ENCODE measurements at places on chromosomes 3 and 15.

DNA sequence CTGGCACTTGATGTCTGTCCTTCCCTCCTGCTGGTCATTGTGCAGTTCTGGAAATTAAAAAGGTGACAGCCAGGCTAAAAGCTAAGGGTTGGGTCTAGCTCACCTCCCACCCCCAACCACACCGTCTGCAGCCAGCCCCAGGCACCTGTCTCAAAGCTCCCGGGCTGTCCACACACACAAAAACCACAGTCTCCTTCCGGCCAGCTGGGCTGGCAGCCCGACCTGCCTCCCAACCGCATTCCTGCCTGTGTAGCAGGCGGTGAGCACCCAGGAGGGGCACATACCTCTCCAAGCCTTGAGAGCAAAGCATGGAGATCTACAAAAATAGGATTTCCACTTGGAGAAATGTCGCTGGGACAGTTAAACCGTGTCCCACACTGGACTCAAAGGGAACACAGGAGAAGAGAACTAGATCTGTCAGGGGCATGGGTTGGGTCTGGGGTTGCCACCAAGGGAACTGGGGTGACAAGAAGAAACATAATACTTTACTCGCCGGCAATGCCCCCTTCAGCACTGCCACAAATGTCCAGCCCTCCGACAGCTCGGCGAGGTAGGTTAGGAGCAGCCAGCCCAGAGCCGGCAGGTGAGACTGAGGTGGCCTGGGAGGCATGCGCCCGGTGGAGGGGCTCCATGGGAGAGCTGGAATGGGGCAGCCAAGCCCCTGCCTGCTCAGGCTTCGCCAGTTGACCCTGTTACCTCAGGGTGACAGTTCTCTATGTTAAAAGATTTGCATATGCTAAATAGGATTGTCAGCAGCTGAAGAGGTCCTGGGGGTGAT lies 52.2 kb downstream of the EXOG start:
- DNase-seq: no peak

DNA sequence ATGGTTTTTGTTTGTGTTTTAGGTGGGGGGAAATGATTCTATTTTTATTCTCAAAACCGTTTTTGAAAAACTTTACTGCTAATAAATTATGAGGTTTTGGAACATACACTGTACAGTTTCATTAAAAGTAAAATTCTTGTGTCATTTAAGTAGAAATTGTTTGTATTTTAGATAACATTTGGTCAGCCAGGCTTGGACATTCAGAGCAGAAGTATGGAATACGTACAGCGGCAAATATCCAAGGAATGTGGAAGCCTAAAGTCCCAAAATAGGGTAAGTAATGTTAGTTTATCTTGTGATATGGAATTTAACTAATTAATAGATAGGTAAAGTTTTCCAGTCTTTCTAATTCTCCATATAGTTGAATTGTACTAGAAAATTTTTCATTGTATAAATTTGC lies 96.6 kb downstream of the SPRED1 start:
- no peak for DNase-seq

- peak; percentile 61 for DNase-seq
Measured at GRCh38 chr3:48400824-48401433, 28.9 kb downstream of the FBXW12 start.

- DNase-seq: no peak
Measured at GRCh38 chr3:32860499-32860898, 42.7 kb downstream of the TRIM71 start.

DNA sequence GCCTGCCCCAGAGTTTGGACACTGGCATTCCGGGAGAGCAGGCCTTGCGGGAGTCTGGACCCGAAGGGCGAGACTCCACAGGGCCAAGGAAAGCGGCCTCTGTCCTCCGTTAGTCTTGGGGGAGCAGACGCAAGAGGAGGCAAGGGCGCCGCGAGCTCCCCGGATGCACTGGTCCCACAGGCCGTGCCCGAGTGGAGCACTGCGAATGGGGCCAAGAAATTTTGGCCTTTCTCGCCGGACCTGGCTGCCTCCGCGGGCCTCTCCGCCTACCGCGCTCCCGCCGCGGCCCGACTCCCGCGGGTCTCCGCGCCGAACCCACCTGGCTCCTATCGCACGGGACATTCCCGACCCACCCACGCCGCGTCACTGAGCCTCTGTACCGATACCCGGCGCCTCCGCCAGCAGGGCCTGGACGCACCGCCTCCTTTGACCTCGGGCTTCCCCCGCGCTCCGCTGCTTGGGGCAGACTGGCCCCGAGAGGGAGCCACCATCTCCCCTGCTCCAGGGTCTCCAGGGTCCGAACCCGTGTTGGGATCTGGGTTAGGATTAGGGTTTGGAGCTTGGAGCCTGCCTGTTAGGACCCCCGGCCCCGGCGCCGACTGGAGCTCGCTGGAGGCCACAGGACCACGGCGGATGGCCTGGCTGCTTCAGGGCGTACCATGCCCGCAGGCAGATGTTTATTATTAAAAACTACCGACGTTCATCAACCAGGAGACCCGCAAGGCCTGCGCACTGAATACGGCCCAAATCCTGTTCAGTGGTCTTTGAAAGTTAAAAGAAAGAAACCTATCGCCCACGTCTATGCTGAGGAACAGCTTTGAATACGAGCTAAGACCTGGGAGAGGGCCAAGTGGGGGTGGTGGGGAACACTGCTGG lies 11.7 kb downstream of the SHOX2 start:
- DNase-seq: peak; percentile 24

DNA sequence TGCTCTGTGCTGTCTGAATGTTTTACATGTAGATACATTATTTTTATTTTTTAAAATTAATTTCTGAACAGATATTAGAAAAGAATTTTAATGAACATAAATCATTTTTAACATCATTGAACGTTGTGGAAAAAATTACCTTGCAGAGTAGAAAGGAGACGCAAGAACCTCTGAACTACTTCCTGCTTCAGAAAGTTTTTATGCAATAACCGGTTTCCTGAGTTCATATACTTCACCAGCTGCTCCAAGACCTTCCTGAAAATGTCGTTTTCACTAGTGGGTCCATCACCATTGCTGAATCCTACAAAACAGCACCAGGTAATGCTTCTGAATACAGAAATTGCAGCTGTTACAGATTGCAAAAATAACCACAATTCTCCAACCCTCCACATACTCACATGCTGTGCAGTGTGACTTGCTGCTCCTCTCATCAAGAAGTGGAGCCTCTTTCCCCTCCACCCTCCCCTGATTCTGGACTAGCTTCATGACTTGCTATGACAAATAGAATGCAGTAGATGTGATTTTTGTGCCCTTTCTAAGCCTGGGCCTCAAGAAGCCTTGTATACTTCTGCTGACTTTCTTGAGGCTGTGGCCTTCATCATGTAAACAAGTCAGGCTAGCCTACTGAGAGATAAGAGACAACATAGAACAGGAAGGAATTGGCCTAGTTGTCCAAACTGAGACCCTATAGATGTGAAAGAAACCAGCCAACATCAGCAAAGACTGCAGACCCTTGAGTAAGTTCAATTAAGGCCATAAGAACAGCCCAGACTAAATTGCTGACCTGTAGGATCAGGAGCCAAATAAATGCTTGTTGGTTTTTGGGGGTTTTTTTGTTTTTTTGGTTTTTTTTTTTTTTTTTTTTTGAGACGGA lies 80.4 kb downstream of the TRANK1 start:
- DNase-seq: peak; percentile 20

DNA sequence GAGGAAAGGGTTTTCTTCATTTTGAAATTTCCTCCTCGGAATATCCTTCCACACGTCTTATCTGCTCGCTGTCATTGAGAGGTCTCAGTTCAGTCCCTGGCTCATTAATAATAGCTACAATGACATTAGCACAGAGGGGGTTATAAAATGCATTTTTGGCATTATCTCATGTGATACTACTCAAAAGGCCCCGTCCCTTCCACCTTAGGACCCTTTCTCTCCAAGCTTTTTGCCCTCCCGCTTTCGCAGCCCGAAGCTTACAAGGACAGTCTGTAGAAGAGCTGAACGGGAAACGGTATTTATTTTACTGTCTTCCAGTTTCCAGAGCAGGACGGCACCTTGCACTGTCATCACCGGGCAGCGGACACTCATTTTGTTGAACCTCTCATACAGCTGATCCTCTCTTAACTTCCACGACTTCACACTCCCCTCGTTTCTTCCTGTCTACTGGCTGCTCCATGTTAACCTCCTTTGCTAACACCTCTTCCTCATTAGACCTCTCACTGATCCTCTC lies 5.6 kb upstream of the PLEKHO2 start:
- DNase-seq: no peak

DNA sequence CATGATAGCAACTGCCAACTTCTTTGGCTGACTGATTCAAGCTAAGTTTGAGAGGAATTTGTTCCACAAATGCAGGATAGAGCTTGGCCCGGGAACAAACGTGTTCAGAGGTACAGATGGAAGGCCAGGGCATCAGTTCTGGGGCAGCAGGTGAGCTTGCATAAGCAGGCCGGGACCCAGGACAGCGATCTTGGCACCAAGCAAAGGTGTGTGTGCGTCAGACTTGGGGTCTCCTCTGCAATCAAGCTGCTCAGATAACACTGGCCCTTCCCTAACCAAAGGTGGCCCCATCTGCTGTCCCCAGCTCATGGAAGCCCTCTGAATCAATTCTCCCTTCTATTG lies 155.6 kb downstream of the MEGF11 start:
- DNase-seq: no peak

GRCh38 chr15:60787837-60788691 lies 309.1 kb upstream of the ICE2 start:
- DNase-seq: no peak

- no peak for DNase-seq
Measured at GRCh38 chr3:29293421-29293820, 12.6 kb downstream of the RBMS3 start.

- DNase-seq: peak; percentile 82
Measured at GRCh38 chr3:5787861-5788488, 600.5 kb downstream of the EDEM1 start.

GRCh38 chr3:126342991-126343648 lies 14.1 kb downstream of the KLF15 start:
- DNase-seq: peak; percentile 64

- no peak for DNase-seq
Measured at GRCh38 chr3:139770577-139770976, 92.8 kb upstream of the NMNAT3 start.

- DNase-seq: no peak
Measured at GRCh38 chr15:98896802-98897732, 110.5 kb downstream of the PGPEP1L start.

DNA sequence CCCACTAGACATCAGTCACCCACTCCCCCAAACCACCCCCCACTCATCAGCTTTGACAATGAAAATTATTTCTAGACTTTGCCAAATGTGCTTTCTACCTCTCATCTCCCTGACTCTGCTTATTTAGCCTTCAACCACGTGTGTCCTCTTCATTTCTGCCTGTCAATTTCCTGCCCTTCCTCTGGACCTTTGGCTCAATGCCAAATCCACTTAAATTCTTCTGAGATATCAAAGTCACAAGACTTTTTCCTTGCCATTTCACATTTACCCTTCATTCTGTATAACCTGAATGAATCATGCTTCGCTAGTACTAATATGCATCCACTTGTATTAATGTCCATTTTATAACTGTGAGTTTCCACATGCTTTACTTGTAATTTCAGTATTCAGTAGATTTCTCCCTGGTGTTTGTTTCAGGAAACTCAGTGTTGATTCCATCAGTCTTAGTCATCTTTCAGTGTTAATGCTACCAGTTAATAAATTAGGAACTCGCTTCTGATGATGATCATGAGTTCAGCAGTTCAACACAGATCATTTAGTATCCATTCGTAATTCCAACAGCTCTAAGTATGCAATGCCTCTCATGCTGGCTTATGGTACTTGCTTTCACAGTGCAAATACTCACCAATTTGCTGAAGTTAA lies 128.2 kb upstream of the OSTN start:
- DNase-seq: no peak

GRCh38 chr15:57890351-57890750 lies 175.2 kb downstream of the ALDH1A2 start:
- DNase-seq: no peak

- no peak for DNase-seq
Measured at GRCh38 chr3:60330107-60330506, 921.1 kb downstream of the FHIT start.

DNA sequence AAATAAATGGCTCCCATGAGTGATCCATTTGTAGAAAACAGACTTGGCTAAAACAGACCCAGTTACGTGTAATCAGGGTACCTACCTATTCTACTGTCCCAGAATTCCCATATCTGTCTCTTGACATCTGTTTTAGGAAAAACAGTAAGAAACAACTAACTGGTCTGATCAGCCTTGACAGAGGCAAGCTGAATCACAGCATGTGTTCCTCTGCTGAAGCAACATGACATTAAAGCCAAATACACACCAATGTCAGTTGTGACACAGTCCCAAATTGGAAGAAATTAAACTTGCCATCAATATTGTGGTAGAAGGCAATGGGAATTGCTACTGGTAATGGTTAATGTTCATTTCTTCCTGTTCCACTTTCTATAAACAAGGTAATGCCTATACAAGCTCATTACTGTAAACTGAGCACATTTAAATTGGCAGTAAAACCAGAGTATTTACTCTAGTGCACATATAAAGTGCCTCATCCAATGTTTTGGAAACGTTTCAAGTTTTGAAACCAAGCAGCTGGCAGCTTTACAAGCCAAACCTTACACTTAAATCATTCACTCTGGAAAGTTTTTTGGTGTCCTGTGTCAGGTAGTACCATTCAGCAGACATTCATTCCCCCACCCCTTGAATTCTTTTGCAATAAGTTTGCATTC lies 27.0 kb downstream of the ALDH1A2 start:
- no peak for DNase-seq

- no peak for DNase-seq
Measured at GRCh38 chr15:66937588-66937987, 127.8 kb upstream of the SMAD3 start.

GRCh38 chr3:5707794-5708193 lies 520.3 kb downstream of the EDEM1 start:
- DNase-seq: no peak

GRCh38 chr3:23203708-23204330 lies 692 bp downstream of the UBE2E2 start:
- peak; percentile 58 for DNase-seq

- DNase-seq: no peak
Measured at GRCh38 chr15:85168642-85169173, 187.1 kb downstream of the PDE8A start.

GRCh38 chr3:55180161-55180560 lies 252.3 kb upstream of the LRTM1 start:
- no peak for DNase-seq

DNA sequence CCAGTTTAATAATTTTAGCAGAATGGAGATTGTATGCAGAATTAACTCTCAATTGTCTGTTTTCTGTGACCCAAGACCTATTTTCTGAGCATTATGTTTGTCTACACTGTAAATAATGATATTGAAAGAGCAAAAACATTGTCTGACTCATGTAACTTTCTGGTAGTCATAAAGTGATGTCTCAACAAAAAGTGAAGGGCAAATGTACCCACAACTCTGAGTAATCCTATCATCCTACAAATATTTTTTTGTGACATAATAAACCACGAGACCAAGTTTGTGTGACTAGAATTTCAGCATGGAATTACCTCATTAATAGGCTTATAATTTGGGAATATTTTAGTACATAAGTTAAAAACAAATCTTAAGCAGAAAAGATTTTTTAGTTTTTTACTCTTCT lies 15.4 kb upstream of the ABHD10 start:
- peak; percentile 17 for DNase-seq
